ENCODE measurements at places on chromosomes 3 and 15.

- peak; percentile 22 for DNase-seq
Observed at GRCh38 chr3:51955893-51956770, 951 bp downstream of the GPR62 start.

- DNase-seq: peak; percentile 49
Observed at GRCh38 chr3:119322021-119322834, 28.0 kb downstream of the ARHGAP31 start.

DNA sequence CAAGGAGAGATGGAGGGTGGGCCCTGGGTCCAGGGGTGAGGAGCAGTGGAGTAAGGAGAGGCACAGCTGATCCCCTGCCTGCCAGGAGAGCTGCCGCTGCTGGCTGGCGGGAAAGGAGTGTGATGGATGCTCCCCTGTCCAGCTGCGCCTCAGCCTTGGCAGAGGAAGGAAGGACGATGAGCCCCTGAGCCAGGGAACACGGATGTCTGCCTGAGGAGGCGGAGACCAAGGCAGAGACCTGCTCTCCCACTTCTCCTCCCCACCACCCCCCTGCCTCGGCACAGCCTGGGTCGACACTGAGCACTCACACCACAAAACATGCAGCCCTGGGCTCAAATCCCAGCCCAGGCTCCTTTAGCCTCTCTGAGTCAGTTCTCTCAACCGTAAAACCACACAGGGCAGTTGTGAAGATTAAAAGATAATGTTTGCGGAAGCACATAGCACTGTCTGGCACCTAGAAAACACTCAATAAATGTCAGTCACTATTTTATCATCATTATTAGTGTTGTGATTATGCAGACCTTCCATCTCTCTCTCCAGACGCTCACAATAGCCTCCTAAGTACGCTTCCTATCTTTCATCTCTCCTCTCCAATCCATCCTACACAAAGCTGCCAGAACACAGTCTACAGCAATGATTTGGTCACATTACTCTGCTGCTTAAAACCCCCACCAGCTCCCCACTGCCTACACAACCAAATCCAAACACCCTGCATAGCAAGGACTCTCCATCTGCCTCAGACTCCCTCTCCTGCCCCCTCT, 52.2 kb downstream of the SEMA5B start:
- DNase-seq: peak; percentile 80

- DNase-seq: no peak
Observed at GRCh38 chr3:158771982-158772381, 29.9 kb upstream of the MFSD1 start.

DNA sequence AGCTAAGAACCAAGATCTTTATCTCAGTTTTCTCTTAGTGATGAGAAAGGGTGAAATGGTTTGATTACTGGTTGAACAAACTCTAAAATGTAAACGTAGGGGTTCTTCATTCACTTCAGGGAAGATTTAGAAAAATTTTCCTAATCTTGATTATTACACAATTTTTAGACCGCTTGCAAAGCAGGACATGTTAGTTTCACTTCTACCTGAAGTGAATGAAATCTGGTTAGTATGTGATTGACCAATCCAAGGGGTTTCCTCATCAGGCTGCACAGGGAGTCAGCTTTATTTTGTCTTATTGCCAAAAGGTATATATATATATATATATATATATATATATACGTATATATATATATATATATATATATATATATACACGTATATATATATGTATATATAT, 740.4 kb downstream of the TUSC7 start:
- DNase-seq: no peak

DNA sequence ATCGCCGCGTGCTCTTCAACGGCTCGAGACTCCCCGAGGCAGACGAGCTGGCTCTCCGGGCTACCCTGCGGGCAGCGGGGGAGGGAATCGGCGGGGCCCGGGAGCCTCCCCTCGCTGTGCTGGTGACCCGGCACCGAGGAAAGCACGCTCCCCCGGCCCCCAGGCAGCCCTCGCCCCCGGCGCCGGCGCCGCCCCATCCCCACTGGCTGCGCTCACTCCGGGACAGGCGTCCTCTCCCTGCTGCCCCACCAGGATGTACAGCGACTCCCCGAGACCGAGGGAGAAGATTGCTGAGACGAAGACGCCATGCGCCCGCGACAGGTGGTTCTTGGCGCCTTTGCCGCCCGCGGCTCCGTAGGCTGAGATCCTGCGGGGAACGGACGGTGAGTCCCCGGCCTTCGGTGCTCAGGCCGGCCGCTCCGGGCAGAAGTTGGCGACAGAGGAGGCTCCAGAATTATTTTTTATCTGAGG, 1.7 kb downstream of the LTK start:
- DNase-seq: no peak

DNA sequence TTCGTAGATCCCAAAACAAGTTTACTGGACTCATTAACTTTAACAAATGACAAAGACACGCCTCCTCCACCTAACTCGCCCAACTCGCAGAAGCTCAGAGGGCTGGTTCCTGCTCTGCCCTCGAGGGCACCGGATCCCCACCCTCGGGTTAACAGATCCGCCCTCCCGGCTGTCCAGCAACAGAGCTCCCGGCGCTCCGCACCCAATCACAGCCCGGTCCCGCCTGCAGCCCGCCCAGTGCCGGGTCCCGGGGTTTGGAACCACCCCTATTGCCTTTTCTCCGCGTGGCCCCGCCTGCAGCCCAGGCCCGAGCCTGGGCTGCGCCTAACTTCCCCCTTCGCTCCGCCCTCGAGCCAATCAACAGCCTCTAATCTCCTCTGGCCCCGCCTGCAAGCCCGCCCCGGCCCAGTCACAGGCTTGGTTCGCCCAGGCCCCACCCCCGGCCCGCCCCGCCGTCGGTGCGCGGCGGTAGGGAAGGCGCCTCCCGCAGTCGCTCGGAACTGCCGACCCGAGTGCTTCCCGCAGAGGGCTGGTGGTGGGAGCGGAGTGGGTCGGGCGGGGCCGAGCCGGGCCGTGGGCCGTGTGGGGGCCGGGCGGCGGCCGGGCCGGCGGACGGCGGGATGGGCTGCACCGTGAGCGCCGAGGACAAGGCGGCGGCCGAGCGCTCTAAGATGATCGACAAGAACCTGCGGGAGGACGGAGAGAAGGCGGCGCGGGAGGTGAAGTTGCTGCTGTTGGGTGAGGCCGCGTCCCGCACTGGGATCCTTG, at the start of gene GNAI2:
Gene GNAI2, plus strand, starts transcription at position 489 of the 768 bp plus-strand sequence. Its CDS starts 132 bp downstream, at position 621.
- DNase-seq: peak; percentile 95

DNA sequence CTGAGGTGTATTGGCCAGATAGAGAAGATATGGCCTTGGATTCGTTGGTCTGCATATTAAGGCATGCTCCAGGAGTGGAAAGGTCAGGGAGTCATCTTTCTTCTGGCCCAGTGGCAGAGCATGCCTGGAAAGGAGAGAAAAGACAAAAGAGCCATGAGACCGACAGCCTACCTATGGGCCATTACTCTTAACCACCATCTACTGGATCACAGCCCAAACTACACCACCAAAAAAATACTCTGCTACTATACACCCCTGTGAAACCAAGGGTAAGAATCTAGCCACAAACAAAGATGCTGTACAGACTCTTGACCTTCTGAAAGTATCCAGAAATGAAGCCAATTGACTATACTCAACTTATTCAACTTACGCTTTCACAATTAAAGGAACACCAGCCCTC, 96.1 kb upstream of the PLSCR5 start:
- no peak for DNase-seq

GRCh38 chr15:52021892-52022540, 3.0 kb downstream of the MAPK6 start:
- no peak for DNase-seq

- no peak for DNase-seq
Observed at GRCh38 chr15:99399618-99400017, 148.3 kb downstream of the LRRC28 start.

GRCh38 chr15:100430411-100430810, 88.6 kb upstream of the ADAMTS17 start:
- no peak for DNase-seq

DNA sequence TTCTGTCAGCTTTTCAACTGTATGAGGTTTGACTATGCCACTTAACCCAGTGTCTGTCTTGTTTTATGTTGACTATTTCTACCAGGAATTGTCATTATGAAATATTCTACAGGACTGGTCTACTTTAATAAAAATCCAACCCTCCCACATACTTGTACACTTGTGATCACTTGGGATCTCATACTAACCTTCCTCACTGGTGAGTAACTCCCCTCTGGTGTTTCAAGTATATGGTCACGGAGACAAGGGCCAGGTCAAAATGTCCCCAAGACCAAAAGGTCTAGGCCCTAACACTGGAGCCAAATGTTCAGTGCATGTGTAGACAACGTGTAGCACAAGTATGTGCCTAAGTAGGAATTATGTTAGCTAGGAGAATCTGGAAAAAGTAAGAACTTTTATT, 122.7 kb upstream of the TJP1 start:
- no peak for DNase-seq

GRCh38 chr3:116155841-116156240, 289.4 kb downstream of the LSAMP start:
- no peak for DNase-seq

- no peak for DNase-seq
Observed at GRCh38 chr3:127722091-127722784, 49.5 kb downstream of the ABTB1 start.

GRCh38 chr15:45634432-45635190, at the start of gene SQOR:
SQOR (plus strand) TSS chr15:45635029; CDS start chr15:45658924, 23,895 bp downstream.
- DNase-seq: peak; percentile 67

GRCh38 chr3:129460572-129460971, 20.5 kb downstream of the IFT122 start:
- DNase-seq: no peak

GRCh38 chr15:73569361-73569760, 63.8 kb downstream of the NPTN start:
- no peak for DNase-seq

GRCh38 chr15:89090791-89091626, 2.8 kb downstream of the ABHD2 start:
- DNase-seq: peak; percentile 84

DNA sequence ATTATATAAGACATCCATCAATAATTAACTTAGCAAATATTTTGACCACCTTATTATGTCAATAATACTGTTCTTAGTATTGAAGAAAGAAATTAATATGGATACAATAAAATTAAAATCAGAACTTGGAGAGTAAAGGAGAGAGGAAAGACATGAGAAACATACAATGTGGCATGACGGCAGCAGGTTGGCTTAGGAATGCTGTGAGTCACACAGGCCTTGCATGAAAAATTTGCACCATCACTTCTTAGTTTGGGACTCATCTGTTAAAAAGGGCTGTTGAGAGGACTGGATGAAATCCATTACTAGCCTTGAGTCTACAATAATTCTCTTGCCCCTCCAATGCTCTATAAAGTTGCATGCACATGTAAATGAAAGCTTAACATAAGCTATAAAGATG, 880.8 kb downstream of the ROBO1 start:
- peak; percentile 76 for DNase-seq

DNA sequence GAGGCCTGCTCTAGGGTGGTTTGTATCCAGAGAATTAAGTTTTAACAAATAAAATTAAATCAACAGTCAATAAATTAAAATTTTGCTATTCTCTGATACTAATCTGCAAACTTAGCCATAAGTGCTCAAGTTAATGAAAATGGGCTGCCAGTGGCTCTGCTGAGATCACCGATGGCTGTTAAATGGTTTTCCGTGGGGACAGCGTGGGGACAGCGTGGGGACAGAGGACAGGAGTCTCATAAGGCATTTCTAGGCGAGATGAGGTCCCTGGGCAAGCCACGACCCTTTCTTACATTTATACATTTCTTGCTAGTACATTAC, 53.0 kb downstream of the SETMAR start:
- DNase-seq: no peak

GRCh38 chr3:190227064-190227463, 95.2 kb downstream of the CLDN1 start:
- DNase-seq: no peak

GRCh38 chr3:94909726-94910125, 846.9 kb downstream of the NSUN3 start:
- DNase-seq: no peak

GRCh38 chr3:172014145-172014544, 25.2 kb upstream of the FNDC3B start:
- no peak for DNase-seq

GRCh38 chr3:12405432-12406272, 78.6 kb upstream of the TSEN2 start:
- peak; percentile 94 for DNase-seq

GRCh38 chr3:164737174-164737573, 341.1 kb downstream of the SI start:
- DNase-seq: no peak

- no peak for DNase-seq
Observed at GRCh38 chr15:87760547-87761314, 495.8 kb downstream of the NTRK3 start.

DNA sequence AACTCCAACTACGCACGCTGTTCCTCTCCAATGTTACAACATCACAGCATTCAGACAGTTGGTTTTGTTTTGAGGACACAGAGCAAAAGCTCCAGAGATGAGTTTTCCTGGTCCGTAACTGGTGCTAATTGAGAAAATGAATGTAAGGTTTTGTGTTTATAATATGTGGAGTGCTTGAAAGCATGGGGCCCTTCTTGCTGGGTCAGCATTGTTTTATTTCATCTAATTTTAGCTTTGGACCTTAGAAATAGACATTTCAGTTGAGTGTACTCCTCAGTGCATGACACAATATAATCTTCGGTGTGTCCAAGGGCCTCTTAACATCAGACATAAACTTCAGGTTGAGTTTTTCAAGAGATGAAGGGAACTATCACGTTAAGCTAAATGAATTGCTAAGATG, 37.1 kb downstream of the ANAPC13 start:
- no peak for DNase-seq

- no peak for DNase-seq
Observed at GRCh38 chr15:63323798-63324563, 46.6 kb downstream of the APH1B start.

GRCh38 chr3:49028298-49028672, 913 bp downstream of the IMPDH2 start:
- DNase-seq: no peak

DNA sequence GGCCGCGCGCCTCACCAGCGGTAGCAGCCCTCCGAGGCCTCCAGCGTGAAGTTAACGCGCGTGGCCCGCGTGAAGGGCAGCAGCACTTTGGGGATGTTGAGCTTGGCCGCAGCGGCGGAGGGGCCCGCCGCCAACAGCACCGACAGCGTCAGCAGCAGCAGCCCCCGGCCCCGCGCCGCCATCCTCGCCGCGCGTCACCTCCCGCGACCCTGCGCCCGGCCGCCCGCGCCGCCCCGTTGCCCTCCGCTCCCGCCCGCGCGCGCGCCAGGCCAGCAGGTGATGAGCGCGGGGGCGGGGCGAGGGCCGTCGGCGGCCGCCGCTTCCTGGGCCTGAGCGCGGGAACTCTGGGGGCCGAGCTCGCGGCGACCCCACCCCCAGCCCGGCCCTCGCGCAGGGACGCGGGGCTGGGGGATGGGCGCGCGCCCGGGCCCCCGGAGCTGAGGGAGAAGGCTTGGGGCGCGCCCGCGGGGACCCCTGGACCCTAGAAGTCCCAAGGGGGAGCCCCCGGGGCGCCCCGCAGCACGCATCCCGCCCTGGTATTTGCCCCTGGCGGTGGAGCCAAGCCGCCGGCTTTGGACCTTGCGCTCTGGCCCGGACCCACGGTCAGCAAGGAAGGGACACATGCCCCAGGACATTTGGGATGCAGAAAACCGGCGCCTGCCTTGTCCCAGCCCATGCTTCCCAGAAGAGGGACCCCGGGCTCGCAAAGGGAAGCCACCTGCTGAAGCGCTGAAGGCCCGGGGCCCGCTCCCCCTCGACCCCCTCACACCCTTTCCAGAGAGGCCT, at the start of gene NUP210:
Gene NUP210, minus strand, starts transcription at position 278 of the 786 bp plus-strand sequence. Its CDS starts 96 bp downstream, at position 182.
- no peak for DNase-seq

- peak; percentile 22 for DNase-seq
Observed at GRCh38 chr15:84883466-84883865, 996 bp upstream of the SLC28A1 start.

Measured in fibroblast of the aortic adventitia (primary cell).